ENCODE measurements at places on chromosomes 7 and 10. TPM values are rescaled to one million over a fixed set of nuclear protein-coding genes. Genes with fewer than 3 reads are reported as not detected.
A peak's percentile ranks its signal among the peaks of the same experiment; 100 is the strongest.

- no peak for DNase-seq
These were observed 35.9 kb upstream of the SLF2 start for GRCh38 chr10:100876585-100877460.

DNA sequence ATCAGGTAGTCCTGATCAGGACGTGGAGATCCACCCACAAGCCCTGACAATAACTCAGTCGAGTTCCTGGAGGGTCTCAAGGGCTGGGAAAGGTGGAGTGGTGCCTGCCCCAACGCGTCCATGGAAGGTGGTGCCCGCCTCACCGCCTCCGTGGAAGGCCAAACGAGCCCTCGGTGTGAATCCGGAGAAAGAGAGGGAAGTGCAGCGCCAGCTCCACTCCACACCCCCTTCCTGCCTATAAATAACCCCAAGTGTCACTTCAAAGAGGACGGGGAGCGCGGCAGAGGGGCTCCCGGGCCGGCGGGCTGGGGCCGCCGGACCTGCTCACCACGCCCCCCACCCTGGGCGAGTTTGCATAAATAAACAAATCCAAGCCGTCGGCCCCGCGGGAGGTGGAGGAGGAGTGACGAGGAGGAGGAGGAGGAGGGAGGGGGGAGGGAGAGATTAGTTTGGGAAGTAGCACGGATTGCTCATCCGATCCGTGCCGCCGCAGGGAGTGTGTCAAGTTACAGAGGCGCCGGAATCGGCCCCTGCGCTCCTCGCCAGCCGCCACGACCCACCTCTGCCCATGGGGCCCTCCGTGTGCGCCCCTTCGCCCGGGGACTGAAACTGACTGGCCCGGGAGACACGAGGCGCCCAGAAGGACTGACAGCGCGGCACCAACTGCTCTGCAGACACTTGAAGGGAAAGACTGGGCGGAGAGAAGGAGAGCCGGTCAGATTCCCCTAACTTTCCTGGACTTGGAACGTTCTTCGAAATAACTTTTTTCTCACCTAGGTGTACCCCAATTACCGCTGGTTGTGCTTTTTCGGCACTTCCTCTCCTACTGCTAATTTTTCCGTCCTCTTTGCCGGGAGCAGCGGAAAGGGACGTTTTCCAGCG lies at the start of gene COL13A1:
Gene COL13A1, plus strand, starts transcription at position 473 of the 882 bp plus-strand sequence. CDS start 518 bp downstream, outside the sequence.
- DNase-seq, result peak; percentile 74

- DNase-seq, result no peak
These were observed 562.0 kb upstream of the SEMA3D start for GRCh38 chr7:85748861-85749260.

The CDC14C gene
- total RNA-seq, result not detected

The CPA4 gene
- total RNA-seq, result not detected

DNA sequence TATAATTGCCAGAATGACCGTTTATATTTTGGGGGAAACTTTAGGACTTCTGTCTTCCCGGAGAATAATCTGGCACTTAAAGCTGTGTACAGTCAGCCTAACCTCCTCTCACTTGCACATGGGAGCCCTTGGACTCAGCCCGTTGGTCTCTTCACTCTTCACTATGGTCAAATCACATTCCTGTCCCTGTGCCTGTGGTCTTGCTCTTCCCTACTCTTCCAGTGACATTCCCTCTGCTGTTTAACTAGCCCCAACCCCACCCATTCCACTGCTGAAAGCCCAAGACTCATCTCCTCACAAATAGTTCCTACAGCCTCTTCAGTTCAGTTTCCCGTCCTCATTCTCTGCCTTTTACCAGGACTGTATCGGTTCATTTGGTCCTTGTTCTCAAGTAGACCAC lies 135.0 kb downstream of the DYNC1I1 start:
- no peak for DNase-seq

The WDFY4 gene
- 2.5 TPM for total RNA-seq

The ACADSB gene
- total RNA-seq, result 72.9 TPM

DNA sequence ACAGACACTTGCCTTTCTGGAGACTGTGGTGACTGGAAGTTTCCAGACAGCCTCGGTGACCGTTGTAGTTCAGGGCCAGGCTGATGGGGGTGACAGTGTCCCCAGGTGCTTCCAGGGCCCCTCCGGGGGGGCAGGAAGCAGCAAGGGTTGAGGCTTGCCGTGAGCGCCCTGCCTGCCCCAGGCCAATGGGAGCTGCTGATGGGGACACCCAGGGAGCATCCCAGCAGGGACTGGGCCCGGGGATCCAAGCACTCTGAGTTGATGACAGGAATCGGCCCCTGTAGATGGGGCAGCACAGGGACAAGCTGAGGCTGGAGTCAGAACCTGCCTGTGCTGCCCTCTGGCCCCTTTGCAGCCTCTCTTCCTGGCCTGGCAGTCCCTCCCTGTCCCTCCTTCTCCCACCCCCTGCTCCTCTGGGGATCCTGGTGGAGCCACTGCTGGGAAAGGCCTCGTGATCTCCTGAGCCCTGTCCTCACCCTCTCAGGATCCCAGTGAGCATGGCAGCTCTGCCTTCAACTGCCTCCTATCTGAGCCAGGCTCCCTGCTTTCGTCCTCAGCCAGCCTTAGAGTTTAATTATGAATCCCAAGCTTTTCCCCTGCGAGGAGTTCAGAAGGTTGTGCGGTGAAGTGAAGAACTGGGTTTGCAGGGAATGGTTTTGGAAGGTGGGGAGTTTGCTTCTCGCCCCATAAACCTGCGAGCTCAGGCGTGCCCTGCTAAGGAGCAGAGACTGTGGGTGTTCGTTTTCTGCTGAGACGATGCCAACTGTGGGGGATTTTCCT lies 84.7 kb downstream of the ADCY1 start:
- DNase-seq, result no peak

DNA sequence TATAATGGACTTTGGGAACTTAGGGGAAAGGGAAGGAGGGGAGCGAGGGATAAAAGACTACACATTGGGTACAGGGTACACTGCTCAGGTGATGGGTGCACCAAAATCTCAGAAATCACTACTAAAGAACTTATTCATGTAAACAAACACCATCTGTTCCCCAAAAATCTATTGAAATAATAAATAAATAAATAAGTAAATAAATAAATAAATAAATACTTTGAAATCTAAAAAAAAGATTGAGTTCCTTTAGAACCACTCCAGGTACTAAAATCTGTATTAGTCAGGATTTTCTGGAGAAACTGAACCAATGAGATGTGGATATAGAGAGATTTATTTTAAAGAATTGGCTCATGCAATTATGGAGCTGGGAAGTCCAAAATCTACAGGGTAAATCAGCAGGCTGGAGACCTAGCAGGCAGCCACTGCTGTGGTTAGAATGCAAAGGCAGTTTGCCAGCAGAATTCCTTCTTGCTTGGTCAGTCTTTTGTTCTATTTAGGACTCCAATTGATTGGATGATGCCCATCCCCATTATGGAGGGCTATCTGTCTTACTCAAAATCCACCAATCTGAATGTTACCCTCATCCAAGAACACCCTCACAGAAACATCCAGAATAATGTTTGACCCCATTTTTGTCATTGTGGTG lies 8.9 kb downstream of the IGFBP1 start:
- DNase-seq, result no peak

- DNase-seq, result no peak
These were observed 307.4 kb downstream of the WDR37 start for GRCh38 chr10:1363446-1364121.

DNA sequence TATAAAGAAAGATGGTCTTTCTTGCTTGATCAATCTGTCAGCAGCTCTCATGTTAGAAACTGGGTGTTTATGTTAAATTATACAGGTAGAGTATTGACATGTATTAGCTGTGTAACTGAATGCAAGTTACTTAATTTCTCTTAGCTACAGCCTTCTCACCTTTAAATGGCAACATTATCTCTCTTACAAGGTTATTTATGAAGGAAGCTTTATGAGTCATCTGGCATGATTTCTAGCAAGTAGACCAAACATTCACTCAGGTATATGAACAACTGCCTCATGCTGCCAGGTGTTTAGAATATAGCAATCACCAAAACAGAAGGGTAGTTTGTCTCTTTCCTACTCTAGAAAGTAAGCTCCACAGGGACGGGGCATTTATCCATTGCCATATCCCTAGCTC lies 8.5 kb downstream of the ARL4A start:
- no peak for DNase-seq

The DYDC2 gene
- not detected for total RNA-seq

The EGFR gene
- total RNA-seq, result 11.4 TPM

- DNase-seq, result no peak
These were observed 10.8 kb upstream of the PYROXD2 start for GRCh38 chr10:98425511-98426352.

DNA sequence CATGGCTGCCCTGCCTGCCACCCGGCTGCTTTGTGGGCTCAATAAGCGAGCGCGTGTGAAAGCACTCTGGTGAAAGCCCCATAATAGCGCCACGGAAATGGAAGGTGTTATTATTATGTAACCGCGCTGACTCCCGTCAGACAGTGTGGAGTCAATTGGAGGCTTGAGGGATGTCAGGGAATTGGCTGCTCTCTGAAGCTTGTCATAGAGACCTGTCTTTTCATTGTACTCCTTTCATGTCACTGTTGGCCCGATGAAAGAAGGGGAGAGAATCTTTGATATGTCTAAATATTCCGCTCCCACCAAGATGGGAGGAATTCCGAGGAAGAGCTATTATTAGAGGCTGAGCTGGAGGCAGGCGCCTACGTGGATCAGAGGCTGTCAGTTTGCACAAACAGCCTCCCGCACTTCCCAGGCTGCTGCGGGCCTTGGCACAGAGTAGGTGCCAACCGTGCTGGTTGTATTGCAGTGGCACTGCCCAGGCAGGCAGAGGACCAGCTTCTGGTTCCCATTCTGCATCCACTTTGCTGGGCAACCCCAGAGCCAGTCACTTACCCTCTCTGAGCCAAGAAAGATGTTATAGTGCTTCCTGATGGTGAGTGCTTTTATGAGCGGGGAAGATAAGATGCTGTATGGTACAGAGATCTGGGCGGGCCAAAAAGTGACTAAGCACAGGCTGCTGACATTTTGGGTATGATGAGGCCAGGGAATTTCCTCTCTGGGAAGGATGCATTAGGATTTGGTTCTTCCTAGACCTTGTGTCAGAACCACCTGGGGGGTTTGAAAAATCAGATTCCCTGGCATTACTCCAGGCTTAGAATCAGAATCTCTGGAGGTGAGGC lies 151.4 kb downstream of the RPS24 start:
- DNase-seq, result no peak

DNA sequence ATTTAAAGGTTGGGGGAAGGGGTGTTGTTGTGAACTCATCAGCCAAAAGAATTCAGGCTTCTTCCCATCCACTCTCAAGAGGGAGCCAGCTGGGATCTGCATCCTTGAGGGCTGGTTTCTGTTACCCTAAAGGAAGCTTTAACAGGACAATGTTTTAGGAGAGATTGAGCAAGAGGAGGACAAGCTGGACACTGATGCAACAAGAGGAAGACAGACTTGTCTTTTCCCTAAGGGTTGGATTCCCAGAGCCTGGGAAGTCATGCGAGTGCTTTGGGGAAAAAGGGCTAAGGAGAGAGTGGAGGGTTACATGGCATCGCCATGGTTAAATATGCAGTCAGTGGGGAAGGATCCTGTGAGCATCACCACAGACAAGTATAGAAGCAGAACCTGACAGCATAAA lies 47.6 kb upstream of the PDE1C start:
- DNase-seq, result no peak

DNA sequence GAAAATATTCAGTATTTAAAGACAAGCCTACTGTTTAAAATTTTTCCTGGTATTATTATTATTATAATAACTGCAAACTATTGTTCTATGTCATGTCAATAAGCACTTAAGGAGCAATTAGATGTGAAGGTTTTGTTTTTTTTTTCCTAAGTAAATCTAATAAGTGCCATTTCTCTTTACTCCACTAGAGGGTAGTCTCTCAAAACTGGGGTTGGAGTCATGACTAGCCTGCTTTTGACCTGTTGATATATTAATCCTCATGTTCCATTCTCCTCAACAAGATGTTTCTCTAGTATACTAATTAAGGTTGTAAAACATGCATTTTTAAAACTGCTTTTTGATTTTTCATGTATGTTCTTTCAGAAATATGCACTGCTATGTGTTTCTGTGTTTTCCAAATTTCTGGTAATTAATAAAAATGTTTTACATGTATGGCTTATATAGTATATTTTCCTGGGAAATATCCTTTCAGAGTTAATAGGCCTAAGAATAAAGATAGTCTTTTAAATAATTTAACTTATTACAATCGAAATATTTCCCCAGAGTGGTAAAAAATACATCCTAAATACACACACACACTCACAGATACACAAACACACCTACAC lies 1.0 kb upstream of the LRRN3 start:
- no peak for DNase-seq

DNA sequence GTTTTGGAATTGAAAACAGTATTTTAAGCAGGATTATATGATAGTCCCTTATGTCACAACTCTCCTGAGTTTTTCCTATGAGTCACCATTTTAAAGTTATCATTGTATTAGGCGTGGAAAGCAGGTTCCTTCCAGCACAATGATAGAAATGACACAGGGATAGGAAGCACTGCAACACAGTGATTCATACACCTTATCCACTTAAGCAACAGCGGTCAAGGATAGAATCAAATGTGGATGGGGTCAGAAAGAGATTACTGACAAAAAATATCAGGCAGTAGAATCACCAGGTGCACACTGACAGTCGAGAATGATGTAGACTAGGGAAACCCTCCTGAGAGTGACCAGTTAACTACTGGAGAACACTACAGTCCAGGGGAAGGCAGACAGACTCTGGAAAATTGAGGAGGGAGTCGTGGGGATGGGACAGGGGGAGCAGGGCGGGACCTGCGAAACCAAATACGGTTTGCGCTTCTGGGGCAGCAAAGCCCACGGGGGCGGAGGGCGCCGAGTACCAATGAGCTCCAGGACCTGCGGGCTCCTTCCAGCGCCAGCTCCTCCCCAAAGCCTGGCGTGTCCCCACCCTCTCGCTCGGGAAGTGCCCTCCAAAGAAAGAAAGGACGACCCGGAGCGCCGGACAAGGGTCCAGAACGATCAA lies 479 bp downstream of the PNPLA8 start:
- DNase-seq, result no peak

GRCh38 chr7:102266541-102266940 lies 20.1 kb upstream of the SH2B2 start:
- no peak for DNase-seq

DNA sequence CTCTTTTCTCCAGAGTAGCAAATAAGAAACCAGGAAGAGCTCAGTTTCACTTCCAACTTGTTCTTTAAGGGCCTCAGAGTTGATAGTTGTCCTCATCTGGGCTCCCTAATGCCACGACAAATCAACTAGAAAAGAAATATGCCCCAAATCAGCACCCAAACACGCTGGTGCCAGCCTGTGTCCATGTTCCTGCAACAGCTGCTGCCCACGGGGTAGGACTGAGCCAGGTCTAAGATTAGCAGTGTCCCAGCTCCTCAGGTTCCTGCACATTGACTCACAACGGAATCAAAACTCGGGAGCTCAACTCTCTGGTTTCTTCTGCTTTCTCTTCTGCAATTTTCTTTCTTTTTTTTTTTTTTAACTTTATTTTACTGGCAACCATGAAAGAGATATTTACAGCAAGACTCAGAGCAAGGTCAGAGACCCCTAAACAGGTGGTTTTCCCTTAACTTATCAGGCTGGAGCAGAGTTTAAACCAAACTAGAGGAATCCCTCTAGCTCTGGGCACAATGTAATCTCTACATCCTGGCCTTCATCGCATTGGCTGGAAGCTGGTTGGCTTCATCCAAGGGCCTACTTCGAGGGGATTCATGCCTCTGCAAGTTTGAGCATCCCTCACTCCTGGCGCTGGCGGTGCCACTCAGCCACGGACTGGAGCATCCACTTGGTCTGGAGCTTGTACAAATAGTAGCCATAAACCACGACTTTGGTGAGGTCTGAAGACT lies 126.1 kb downstream of the PFKFB3 start:
- DNase-seq, result no peak

- no peak for DNase-seq
These were observed 371.0 kb downstream of the NRG3 start for GRCh38 chr10:82245906-82246560.

- no peak for DNase-seq
These were observed 917.9 kb downstream of the GRID1 start for GRCh38 chr10:85448716-85449115.

The CHAT gene
- total RNA-seq, result not detected

The TMEM178B gene
- 31.7 TPM for total RNA-seq
